ENCODE measurements at places on chromosomes 3 and 15.
A peak's percentile ranks its signal among the peaks of the same experiment; 100 is the strongest.

DNA sequence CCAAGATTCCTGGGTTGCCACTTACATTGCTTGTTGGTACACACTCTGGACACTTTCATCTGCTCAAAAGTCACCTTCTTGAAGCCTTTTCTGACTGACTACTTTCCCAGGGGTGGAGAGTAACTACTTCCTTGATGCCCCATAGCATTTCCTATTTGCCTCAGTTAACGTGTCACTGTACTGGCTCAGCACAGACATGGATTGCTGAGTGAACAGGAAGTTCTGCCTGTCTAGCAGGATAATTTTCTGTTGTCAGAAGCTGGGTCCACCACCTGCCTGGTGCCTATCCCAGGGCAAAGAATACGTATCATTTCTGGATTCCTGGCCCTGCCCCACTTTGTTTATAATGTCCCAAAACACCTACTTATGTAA is 15.3 kb upstream of the ABHD17C start:
- DNase-seq: no peak

- DNase-seq: peak; percentile 47
Observed at GRCh38 chr3:173396191-173397041, 1.1 kb upstream of the NLGN1 start.

- DNase-seq: no peak
Observed at GRCh38 chr3:6578526-6578925, 282.4 kb upstream of the GRM7 start.

GRCh38 chr3:28940530-28940929 is 340.3 kb upstream of the RBMS3 start:
- peak; percentile 18 for DNase-seq

GRCh38 chr3:170709046-170709445 is 123.2 kb upstream of the SLC7A14 start:
- DNase-seq: no peak

DNA sequence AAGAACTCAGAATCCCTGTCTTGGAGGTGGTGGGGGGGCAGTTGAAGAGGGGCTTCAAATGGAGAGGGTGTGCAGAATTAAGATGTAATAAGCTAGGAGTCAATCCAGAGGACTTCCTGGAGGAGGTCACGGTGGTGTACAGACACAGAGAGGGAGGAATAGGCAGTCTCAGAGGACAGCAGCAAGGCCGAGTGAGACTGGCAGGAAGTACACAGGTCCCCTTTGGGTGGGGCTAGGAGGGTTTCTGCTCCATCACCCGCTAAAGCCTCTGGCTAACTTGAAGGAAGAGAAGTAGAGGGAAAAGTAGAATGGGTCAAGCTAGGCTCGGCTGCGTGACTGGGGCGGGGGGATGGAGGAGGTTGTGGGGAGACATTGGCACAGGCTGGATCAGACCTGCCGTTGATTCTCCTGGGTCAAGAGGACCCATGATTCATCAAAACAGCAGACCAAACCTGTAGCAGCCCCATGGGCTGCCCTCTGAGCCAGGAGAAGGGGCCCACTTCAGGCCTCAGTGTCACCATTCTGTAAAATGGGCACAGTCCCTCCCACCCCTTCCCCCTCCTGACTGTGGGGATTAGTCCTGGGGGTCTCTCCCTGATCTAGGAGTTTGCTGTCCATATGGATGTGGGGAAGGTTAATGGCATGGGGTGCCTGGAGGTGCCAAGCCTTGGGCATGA is 16.9 kb downstream of the CSPG4 start:
- DNase-seq: no peak

DNA sequence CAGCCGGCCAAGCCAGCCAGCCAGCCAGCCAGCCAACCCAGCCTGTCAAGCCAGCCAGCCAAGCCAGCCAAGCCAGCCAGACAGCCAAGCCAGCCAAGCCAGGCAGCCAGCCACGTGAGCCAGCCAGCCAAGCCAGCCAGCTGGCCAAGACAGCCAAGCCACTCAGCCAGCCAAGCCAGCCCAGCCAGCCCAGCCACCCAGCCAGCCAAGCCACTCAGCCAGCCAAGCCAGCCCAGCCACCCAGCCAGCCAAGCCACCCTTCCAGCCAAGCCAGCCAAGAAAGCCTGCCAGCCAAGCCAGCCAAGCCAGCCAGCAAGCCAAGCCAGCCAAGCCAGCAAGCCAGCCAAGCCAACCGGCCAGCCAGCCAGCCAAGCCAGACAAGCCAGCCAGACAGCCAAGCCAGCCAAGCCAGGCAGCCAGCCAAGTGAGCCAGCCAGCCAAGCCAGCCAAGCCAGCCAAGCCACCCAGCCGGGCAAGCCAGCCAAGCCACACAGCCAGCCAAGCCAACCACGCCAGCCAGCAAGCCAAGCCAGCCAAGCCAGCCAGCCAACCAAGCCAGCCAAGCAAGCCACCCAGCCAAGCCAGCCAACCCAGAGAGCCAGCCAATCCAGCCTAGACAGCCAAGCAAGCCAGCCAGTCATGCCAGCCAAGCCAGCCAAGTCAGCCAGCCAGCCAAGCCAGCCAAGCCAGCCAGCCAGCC is 199.5 kb downstream of the GOLGA6L6 start:
- DNase-seq: no peak

- DNase-seq: no peak
Observed at GRCh38 chr3:34109021-34109420, 310.6 kb downstream of the PDCD6IP start.

- DNase-seq: no peak
Observed at GRCh38 chr15:62999178-62999577, 43.4 kb upstream of the TPM1 start.

DNA sequence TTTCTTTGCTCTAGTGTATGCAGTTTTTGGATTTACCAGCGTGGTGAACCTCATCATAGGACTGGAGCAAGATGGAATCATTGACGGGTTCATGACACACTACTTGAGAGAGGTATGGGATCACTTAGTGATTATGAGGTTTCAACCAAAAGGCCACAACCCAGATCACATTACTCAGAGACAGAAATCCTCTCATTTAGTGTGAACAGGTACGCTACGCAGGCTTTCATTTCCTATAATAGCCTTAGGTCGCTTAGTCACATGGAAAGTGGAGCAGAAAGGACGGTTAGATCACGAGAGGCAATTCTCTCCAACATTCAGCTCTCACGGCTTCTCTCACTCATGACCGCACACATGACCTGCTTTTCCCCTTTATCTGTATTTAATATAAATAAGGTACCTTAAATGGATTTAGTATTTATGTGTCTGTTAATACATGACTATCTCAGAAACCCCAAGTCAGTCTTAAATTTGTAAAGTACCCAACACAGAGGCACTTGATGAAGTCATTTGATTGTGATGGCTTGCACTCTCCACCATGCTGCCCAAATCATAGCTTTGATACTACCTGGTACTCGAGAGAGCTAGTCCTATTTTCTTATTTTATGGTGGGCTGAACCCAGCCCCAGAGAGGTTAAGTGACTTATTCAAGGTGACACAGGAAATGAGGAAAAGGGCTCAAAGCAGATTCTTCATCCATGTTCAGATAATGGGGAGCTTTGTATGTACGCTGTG is 8.6 kb downstream of the TM6SF1 start:
- DNase-seq: no peak

DNA sequence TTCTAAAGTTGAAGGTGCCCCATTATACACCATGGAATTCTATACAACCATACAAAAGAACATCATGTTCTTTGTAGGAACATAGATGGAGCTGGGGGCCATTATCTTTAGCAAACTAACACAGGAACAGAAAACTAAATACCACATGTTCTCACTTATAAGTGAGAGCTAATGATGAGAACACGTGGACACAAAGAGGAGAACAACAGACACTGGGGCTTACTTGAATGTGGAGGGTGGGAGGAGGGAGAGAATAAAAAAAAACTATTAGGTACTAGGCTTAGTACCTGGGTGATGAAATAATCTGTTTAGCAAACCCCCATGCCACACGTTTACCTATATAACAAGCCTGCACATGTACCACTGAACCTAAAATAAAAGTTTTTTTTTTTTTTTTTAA is 342.7 kb downstream of the PLCL2 start:
- DNase-seq: no peak

DNA sequence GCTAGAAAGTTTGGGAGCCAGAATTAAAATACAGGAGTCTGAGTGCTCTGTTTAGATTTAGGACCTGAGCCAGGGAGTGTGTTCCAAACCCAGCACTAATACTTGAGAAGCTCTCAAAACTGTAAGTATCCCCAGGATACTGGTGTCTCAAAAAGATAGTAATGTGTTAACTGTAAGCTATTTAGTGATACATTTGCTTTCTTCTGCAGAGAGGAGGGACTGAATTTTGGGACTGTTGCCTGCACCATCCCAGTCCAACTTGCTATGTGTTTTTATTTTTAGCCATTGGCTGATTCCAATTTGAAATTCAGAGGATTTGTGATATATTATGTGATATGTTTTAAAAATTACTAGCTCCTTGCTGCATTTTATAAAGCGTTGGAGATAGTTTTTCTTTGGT is 31.5 kb downstream of the UBE2E1 start:
- DNase-seq: no peak

DNA sequence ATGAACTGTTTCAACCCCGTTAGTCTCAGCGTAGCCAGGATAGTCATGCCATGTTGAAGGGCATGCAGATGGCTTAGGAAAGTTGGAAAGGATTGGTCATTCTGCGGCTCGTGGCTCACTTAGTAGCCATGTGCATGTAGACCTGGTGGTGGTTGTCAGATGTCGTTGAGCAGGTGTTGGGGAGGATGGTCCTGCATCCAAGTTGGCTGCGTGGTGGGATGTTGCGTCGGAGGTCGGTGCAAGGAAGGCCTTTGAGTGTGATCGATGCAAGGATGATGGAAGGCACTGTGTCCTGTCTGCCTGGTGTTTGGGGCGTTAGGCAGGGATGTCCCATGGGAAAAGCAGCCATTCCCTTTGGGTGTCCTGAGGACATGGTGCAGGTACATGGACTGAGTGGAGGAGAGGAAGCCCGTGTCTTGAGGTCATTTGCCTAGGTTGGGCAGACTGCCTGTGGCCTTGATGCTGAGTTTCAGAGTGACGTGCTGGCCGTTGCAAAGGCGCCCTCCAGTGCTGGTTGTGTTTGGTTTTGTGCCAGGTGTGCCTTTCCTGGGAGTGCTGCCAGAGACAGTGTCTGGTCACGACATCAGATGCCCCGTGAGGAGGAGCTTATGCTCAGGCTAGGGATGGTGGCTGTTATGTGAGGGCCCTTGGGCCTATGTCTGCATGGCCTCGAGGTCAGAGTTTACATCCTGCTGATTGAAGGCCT is 103.4 kb downstream of the SNRPN start:
- DNase-seq: no peak

DNA sequence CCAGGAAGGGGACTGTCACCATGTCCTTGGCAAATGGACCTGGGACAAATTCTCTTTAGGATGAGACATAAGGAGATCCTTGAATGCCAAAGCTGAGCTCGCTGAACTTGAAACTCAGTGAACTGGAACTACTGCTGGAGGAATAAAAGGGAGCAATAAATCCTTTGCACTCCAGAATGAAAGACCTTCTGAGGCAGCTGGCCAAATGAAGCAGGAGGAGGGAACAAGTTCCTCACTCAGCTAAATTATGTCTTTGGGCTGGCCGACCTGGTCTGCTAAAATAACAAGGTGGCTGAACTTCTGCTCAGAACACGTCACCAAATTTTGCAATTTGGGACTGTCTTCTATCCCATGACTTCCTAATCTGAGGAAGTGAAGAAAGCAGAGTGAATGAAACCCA is 314.7 kb downstream of the LPP start:
- DNase-seq: no peak

DNA sequence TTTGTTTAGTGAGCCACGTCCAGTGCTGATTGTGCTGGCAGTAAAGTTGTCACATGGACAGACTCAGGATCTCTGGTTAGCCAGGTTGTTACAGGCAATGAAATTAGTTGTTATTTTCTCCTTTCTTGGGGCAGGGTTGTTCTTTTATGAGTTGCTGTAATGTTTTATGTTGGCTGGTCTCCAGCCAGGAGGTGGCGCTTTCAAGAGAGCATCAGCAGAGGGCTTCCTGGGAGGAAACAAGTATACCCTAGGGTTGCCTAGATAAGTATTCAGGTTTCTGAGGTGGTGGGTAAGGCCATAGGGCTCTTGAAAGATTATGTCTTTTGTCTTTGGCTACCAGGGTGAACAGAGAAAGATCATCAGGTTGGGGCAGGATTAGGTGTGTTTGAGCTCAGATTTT is 14.5 kb upstream of the CFAP20DC start:
- DNase-seq: no peak

GRCh38 chr3:135081451-135081850 is 286.4 kb downstream of the EPHB1 start:
- no peak for DNase-seq

DNA sequence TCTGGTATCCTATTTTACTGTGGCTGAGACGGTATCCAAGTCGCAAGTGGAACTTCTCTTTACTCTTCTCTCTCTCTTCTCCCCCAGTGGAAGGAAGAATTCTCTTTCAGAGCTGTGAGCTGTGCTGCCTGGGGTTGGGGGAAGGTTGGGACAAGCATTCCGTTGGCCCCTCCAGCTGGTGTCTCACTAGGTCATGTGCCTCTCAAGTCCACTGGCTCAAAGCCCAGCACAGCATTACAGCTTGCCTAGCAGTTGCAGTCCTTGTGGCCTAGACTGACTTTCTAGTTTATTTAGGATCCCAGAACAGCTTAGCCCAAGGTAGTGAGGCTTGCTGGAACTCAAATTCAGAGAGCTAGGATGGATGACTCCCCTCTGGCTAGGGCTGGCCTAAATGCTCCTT is 76.1 kb upstream of the SPATA16 start:
- peak; percentile 13 for DNase-seq

DNA sequence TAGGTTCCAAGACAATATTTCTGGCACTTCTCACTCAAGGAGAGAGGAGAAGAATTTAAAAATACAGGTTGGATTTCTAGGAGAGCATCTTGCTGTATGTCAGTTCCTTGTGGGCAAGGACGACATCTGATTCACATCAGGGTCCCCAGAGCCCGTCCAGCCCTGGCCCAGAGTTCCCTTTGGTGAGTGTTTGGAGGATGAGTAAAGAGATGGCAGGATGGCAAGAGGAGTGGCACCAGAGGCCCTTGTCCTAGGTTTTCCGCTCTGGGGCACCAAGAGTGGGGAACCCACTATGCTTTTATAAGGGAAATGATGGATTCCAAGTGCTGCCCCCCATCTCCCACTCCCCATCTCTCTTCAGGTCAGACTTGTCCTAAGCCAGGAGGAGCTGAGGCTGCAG is 181.8 kb downstream of the TBC1D2B start:
- DNase-seq: no peak

DNA sequence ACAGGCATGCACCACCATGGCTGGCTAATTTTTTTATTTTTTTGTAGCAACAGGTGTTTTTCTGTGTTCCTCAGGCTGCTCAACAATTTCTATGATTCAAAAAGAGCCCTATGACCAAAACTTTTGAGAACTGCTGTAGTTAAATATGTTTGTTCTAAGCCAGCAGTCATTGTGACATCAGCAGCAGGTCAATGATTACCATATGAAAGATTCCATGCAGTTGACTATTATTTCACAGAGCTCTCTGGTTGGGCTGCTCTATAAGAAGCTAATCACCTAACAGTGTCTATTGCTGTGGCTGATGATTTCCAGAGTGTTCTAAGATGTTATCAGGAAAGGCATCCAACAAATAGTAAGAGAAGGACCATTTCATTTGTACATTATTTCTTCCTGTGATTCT is at the start of gene CCDC54:
CCDC54 (plus strand) TSS at position 289 of the 400 bp plus-strand sequence. CDS start 149 bp downstream, outside the sequence.
- no peak for DNase-seq

- no peak for DNase-seq
Observed at GRCh38 chr3:58627941-58628340, 38.6 kb downstream of the FAM3D start.

- DNase-seq: no peak
Observed at GRCh38 chr3:100779480-100779879, 70.2 kb downstream of the TFG start.
